Activated T-helper 17 cell treated with anti-CD3 and anti-CD28 coated beads, Interleukin-2, amount 50 U/mL, for 72 hours (primary cell): ENCODE measurements at places on chromosomes 2 and 18.

- no peak for ATAC-seq
These were observed 2.8 kb upstream of the LRRFIP1 start for GRCh38 chr2:237624565-237624964.

GRCh38 chr2:96954011-96954846 lies 32.2 kb downstream of the FAM178B start:
- peak; percentile 55 for ATAC-seq

GRCh38 chr18:11514267-11514666 lies 95.1 kb upstream of the SLC35G4 start:
- ATAC-seq: no peak

DNA sequence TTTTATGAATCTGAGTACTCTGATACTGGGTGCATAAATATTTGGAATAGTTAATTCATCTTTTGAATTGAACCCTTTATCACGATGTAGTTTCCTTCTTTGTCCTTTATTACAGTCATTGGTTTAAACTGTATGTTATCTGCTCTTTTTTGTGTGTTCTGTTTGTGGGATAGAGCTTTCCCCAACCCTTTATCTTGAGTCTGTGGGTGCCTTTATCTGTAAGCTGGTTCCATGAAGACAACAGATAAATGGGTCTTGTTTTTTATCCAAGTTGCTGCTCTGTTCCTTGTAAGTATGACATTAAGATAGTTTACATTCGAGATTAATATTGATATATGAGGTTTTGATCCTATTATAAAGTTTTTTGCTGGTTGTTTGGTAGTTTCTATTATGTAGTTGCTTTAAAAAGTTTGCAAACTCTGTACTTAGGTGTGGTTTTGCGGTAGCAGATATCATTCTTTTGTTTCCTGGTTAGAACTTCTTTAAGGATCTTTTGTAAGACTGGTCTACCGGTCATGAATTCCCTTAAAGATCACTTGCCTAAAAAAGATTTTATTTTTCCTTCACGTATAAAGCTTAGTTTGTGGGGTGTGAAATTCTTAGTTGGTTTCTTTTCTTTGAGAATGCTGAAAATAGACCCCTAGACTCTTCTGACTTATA lies 1451.3 kb upstream of the SLC39A10 start:
- ATAC-seq: no peak

GRCh38 chr2:172726172-172726735 lies 9.4 kb upstream of the RAPGEF4 start:
- no peak for ATAC-seq

DNA sequence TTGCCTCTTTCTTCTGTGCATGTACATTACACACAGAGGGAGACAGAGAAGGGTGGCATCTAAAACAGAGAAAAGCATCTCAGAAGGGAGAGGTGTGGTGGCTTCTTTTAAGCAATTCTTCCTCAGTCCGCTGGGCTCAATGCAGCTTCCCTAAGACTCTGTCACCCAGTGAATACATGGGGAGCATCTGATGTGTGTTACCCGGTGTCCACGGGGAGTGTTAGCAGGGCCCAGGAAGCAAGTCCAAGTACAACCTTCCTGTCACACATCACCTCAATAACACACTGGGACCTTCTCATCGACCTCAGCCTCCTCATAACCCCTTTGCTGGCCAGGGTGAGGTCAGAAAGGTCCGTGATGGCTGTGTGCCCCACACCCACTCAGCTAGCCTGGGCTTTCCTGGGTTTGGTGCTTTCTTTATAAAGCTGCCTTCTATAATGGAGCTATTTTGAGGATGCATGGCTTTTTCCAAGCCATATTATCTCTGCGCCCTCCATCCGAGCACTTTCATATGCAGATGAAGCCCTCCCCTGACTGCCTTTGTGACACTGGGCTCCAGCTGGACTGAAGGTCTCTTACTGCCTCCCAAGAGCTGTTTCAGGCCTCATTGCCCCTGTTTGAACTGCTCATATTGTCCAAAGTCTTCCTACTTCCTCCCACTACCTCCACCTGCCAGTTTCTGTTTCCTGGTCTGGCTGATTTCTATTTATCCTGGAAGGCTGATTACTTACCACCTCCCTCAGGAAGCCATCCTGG lies 21.4 kb downstream of the TNFRSF11A start:
- ATAC-seq: peak; percentile 32

DNA sequence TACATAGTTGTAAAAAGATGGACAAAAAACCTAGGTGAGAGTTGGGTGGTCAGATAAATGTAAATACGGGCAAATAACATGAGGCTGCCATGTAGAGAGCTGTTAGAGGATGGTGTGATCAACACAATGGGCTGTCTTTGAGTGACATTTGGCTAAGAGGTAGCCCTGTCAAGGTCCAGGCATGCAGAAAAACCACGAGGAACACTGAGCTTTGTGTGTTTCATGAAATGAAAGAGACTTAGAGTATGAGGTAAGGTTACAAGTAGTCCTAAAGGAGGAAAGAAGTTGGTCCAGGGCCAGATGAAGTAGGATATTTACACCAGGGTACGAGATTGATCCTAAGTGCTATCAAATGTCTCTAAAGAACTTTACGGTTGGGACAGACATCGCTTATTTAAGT lies 160.9 kb downstream of the RDH14 start:
- no peak for ATAC-seq

- no peak for ATAC-seq
These were observed 799.6 kb upstream of the HS6ST1 start for GRCh38 chr2:129118296-129118695.

DNA sequence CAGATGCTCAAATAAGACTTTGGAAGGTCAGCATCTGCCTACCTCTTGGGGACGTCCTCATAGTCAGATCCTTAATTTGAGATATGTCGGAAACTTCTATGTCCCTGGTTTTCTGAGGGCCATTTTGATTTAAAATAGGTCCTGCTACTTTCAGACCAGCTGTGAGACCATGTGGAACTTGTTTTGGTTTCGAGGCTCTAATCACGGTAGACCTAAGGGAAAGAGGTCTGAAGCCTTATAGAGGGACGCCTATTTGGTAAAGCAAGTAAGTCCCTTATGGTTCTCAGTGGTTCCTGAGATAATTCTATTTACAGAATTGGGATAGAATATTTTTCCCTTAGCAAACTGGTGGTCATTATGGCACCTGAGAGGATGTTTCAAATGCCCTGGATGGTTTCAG lies 75.1 kb downstream of the RFTN2 start:
- ATAC-seq: no peak

DNA sequence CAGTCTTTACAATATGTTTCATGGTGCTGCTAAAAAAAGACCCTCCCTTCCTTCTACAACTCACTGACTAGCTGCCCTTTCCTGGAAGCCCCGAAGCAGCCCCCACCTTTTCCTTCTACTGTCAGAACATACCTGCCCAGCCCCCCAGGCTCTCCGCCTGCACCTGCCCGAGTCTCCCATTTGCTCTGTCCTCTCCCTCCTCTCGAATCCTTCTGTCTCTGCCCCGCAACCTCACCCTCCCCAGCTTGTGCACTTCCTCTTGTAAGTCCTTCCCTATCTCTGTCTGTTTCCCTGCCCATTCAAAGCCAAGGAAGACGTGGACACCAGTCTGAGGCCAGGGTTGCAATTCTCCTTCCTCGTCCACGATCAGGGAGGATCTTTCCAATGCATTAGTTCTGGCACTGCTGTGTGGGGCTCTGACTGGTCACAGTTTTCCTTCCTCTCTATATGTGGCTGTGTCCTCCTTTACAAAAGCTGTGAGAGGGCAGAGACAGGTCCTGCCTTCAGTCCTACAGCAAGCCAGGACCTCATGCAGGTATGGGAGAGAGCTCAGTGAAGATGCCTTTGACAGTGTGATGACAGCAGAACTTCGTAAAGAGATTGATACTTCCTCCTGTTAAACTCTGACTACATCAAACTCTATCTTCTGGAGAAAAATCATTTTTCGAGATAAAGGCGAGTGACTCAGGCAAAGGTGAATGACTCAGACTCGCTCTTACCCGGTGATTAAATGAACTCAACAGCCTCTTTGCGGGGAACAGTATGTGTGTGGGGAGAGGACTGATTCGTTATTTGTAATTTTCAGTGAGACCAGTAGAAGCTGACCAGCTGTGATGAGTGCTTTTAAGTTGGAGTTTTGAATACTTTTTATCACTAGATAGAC lies 14.2 kb downstream of the TNFRSF11A start:
- ATAC-seq: peak; percentile 96

- ATAC-seq: no peak
These were observed 1870.4 kb upstream of the CELF4 start for GRCh38 chr18:39435996-39436395.

GRCh38 chr2:151241224-151241623 lies 20.4 kb downstream of the RBM43 start:
- no peak for ATAC-seq

DNA sequence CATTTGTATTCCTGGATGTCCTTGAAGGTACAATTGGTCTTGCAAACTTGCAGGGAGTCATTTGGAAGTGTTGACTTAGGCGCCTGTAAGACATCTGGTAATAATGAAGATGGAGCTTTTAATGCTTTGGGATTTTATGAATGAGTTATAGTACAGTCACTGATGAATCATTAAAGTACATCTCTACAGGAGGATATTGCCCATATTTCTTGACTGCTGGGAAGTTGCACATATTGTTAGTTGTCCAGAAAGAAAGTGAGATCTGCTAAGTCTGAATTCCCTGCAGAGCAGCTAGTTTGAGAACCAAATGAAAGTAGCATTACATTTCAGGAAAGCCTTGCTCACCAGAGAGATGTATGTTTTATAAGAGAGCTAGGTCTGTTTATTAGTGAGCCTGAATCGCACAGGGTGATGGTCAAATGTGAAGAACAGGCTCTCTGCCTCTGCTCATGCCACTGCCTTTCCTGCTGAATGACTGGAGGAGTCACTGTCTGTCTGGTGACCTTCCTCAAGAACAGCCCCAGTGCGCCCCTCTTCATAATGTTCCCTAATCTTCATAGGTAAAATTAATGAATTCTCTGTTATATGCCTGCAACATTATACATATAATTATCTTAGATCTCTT lies 138.9 kb upstream of the KLHL14 start:
- ATAC-seq: no peak

GRCh38 chr18:45423659-45424058 lies 191.6 kb upstream of the SLC14A2 start:
- ATAC-seq: no peak

- no peak for ATAC-seq
These were observed 36.1 kb downstream of the RNF152 start for GRCh38 chr18:61856678-61857077.

DNA sequence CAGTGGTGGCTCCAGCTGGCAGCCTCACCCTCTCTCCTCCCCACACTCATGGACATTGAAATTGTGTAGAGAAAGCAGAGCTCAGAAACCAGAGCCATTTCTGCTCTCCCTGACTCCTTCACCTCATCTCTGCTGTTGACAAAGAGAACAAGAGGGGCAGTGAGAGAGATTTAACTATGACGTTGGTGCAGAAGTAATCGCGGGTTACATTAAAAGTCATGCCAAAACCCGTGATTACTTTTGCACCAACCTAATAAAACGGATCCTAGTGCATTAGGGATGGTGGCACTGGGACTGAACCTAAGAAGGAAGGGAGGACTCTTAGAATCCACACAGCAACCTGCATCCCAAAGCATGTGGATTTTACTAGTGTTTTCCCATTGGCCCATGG lies 113.3 kb upstream of the CDC42EP3 start:
- no peak for ATAC-seq

GRCh38 chr18:39487932-39488331 lies 1922.3 kb upstream of the CELF4 start:
- no peak for ATAC-seq

DNA sequence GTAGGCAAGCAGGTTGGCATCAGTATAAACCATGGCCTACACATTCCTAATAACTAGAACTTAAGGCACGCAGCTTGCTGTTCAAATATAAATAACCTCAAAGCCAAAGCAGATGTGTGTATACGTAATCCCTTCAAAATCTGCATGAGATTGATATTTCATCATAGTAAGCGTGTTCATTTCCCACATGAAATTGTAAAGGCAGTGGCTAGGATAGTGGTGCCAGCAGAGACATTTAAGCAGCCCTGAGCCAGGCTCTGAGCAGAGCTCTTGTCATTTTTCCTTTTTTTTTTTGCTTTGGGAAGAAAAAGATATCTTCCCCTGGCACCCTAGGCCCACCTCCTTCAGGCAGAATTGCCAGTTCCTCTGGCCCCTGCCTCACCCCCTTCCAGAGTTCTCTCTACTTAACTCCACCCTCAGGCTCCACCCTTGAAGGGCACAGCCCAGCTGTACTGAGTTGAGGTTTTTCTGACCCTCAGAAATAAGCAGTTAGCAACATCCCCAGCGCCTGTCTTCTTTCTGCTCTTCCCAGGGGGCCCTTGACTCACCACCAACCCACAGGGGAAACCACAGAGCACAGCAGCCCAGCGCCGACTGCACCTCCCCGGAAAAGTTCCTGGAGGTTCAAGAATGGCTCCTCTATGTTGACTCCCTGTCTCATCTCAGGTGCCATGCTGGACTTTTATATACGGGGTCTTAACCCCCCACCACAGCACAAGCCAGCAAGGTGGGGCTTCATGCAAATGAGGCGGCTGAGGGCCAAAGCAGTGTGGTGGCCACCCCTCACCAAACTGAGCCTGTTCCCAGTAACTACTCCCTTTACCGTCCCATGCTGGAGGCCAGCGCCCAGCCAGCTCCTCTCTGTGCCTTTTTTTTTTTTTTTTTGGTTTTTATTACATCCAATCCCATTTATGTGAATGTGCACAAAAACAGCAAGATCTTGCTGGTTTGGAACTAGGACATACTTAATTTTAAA lies 84.7 kb downstream of the EHD3 start:
- ATAC-seq: peak; percentile 79

- ATAC-seq: no peak
These were observed 106.3 kb upstream of the ST3GAL5 start for GRCh38 chr2:85994897-85995647.

DNA sequence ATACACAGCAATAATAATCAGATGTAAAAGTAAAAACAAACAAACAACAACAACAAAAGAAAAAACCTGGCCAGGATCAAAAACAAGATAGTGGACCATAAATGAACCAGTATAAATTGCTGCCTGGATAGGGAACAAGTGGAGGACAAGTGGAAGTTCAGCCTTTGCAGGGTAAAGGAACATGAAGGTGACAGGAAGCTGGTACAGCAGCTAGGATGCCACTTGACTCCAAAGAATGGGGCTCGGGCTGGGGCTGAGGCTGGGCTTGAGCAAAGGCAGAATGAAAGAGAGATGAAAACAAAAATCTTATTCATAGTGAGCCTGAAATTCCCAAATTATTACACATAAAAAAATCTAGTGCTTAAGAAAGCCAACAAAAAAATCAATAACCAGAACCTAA lies 146.5 kb downstream of the CDH2 start:
- ATAC-seq: no peak

GRCh38 chr18:44996261-44996660 lies 315.6 kb downstream of the SETBP1 start:
- ATAC-seq: no peak

DNA sequence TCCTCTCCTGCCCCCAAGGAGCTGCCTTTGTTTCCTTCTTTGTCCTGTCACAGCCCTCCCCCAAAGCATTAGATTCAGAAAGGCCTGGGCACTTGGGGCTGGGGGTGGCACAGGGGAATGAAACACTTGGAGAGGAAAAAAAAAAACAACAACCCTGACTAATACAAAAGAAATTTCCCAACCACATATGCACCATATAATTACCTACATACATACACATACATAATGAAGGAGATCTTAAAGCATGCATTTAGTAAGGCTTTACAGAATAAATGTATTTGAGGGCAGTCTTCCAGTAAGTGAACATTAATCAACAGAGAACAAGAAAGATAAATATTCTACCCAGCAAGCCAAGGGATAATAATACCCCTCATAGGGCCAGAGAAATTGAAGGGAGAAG lies 70.0 kb upstream of the PPP1CB start:
- ATAC-seq: peak; percentile 68

- peak; percentile 55 for ATAC-seq
These were observed 29.9 kb downstream of the ANO7 start for GRCh38 chr2:241218131-241219029.

GRCh38 chr2:235630718-235631296 lies 137.0 kb downstream of the AGAP1 start:
- ATAC-seq: no peak

GRCh38 chr18:10265560-10266333 lies 188.7 kb upstream of the APCDD1 start:
- no peak for ATAC-seq
